GM13976 (cell line): ENCODE measurements at places on chromosomes 2 and 18.

DNA sequence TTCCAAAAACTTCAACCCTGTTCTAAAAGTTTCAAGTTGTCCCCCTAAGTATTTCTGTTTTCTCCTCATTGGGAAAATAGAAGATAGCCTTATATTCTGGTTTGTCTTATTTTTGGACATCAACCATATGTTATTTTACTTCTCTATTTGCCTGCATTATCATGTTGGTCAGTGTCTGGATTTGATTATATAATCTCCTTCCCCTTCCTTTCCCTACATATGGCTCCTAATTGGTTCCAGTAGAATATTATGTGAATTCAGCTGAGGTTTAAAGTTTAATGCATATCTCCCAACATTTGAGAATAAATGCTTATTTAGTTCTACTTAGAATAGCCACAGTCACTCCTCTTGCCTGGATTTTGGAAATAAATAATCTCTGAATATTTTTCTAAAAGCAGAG is 66.9 kb downstream of the OXER1 start:
- DNase-seq = no peak

GRCh38 chr18:79971211-79971952 is 6.9 kb downstream of the HSBP1L1 start:
- no peak for DNase-seq

DNA sequence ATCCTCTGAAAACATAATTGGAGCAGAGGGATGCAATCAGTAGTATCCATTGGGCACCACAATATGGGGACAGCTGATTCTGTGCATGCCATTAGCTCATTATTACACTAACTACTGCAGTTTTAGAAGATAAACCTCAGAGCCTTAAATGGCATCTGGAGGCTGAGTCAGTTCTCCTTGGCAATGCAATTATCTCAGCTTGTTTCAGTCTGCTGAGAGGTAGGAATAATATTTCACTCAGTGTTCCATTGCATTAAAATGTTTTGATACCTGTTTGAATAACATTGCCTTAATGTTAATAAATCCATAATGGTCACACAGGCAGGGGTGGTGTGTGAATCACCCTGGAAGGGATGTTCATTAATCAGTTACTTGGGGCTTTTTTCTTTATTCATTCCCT is 309.6 kb downstream of the LRRTM1 start:
- no peak for DNase-seq

- no peak for DNase-seq
These were observed 1287.6 kb upstream of the ZEB2 start for GRCh38 chr2:145807554-145807953.

DNA sequence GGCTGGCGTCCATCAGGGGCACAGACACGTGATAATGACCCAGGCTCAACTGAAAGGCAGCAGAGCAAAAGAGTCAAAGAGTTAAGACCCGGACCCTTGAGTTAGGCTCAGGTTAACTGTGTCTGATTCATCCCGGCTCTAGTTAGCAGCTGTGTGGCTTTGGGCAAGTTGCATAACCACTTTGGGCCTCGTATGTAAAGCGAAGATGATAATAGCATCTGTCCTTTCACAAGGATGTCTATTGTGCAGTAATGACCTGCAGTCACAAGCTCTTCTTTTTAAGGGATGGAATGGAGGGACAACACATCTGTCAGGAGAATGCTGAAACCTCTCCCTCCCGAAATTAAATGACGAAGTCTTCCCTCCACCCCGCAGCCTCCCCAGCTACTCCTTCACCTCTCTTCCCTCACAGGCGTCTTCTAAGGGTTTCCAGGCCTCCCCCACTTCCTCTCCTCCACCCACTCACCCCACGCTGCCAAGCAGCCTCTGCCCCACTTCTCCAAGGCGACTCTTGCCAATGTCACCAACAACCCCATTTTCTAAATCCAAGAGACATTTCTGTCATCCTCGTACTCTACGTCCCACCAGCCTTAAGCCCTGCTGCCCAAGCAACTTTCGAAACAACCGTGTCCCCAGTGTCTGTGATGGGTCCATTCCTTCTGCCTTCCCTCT is 135.1 kb upstream of the ID2 start:
- no peak for DNase-seq

GRCh38 chr2:208039376-208040110 is 14.2 kb upstream of the PLEKHM3 start:
- no peak for DNase-seq

DNA sequence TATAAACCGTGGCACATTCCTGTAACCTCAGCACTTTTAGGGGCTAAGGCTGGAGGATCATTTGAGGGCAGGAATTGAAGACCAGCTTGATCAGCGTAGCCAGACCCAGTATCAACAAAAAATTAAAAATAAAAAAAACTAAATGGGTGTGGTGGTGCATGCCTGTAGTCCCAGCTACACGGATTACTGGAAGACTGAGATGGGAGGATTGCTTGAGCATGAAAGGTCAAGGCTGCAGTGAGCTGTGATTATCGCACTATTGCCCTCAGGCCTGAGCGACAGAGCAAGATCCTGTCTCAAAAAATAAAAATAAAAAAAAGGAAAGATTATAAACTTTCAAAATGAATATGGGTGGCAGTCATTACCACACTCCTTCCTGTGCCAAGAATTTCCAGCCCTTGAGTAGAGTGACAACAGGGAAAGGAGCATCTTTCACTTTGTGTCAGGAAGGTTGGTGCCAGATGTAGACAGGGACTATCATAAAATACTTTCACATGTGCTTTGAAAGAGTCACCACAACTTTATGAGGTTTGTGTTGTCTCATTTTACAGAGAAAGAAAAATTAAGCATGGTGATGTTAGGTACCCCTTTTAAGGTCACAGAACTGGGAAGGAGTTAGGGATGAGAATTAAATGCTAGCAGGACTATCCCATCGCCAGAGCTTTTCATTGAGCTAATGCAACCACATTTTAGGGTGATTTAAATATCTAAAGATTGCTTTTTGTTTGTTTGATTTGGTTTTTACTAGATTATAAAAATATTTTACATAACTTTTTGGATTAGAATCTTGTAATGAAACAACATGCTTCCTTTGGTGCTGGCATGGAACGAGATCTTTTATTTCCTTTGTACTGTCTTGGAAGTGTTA is 1617.4 kb upstream of the ACVR2A start:
- no peak for DNase-seq

DNA sequence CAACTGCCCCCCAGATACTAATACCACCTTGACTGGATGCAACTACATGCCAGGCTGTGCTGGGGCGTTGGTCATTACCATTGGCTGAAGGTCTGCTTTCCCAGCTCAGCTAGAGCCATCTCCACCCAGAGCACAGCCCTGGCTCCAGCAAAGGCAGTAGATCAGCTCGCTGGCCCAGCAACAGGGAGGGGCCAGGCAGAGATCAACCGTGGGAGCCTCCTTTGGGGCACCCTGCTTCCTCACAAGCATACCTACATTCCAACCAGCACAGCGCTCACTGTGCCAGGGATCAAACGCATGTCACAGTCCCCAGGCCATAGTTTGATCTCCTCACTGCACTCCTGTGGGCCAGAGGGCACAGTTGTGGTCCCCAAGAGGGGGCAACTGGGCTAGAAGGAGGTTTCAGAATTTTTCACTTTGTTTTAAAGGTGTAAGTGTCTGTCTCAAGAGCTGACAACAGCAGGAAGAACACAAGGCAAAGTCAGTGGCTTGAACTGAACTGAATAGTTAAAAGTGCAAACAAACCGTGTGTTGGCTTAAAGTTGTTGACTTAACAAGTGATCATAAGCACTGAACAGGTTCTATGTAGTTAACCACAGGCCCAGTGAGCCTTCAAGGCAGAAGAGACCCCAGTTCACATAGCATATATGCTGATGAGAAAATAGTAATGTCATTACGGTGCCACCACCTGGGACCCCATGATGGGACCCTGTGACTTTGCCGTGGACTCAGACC is 70.1 kb upstream of the BZW1 start:
- no peak for DNase-seq

DNA sequence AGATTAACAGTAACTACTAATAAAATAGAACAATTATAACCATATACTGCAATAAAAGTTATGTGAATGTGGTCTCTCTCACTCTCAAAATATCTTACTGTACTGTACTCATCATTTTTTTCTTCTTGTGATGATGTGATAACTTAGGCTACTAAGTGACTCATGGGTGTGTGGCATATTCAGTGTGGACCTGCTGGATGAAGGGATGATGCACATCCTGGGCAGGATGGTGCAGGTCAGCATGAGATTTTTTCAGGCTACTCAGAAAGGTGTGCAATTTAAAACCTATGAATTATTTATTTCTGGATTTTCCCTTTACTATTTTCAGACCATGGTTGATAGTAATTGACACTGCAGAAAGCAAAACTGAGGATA is 90.7 kb downstream of the NCKAP5 start:
- DNase-seq = no peak

GRCh38 chr18:41324934-41325333 is 630.1 kb upstream of the PIK3C3 start:
- DNase-seq = no peak

DNA sequence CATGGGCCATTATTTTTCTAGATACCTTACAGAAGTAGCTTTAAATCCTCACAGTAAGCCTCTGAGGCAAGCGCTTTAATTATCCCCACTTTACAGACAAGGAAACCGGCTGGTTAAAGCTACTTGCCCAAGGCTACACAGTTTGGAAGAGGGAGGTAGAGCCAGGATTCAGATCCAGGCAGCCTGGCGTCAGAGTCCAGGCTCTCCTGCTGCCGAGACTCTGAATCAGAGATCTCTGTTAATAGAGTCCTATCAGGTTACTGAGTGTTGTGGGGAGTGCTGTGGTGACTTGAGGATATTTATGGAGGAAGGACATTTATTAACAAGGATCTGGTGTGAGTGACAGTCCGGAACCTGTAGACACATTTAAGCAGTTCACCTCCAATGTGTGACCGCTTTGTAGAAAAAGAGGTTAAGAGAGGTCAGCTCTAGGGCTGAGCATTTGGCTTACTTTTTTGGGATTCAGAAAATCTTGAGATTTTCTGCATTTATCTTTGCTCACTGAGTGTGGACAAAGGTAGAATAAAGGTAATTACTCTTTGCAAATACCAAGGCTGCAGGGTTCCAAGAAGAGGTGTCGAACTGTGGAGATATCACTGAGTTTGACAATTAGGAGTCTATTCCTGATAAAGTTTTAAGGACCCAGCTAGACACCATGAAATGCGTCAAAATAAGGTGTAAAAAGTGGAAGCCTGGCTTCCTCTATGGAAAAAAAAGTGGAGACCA is 1.6 kb upstream of the CEP192 start:
- DNase-seq = no peak
